ENCODE measurements at places on chromosomes 12 and 14.

DNA sequence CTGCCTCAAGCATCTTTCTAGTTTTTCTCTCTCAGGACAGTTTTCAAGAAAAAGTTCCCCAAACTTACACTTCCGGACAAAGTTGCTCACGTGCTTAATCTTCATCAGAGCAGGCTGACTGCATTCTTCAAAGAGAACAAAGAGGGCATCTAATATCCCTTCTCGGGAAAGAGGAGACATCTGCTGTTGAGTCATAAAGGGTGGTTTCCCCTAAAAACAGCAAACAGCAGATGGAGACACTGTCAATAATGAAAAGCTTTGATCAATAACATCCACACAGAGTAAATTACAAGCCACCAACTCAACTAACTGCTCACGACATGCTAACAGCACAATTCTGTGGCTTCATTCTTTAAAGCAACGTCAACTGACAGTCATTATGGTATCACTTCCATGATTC is 8.1 kb downstream of the CIT start:
- DNase-seq, result no peak

GRCh38 chr12:8779862-8780261 is 42.6 kb upstream of the A2ML1 start:
- DNase-seq, result no peak

DNA sequence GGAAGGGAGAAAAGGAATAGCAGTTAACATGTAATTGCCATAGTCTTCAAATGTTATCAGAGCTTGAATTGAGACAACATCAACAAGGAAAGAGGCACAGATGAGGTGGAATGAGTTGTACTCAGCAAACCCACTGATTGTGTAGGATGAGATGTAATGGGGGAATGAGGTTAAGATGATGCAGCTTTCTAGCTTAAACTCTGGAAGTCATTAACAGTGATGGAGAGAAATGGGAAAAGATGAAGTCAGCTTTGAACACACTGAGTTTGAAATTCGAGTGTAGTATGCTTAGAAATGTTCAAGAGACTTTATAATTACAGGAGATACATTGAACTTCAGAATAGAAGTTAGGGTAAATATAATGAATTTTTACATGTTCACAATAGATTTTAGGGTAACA is 106.9 kb downstream of the PRKD1 start:
- no peak for DNase-seq

GRCh38 chr12:47964106-47964728 is 821 bp downstream of the TMEM106C start:
- no peak for DNase-seq

- no peak for DNase-seq
These were observed 65.9 kb downstream of the PTPRQ start for GRCh38 chr12:80509781-80510556.

GRCh38 chr14:64645220-64645892 is 58.9 kb upstream of the PLEKHG3 start:
- no peak for DNase-seq

DNA sequence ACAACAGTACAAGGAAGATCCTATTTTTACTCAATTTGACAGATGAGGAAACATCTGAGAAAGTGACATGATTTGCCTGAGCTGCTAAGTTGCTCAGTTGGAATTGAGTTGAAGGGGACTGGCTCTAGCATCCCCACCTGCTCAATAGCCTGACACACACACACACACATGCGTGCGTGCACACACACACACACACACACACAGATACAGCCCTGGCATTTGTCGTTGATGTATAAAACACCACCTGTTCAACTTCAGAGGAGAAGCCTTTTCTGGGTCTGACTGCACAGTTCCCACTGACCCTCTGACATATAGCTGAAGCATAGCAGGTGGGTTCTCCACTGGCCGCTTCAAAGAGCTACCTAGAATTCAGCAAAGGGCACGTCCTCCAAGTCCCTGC is 1045.9 kb downstream of the VRK1 start:
- no peak for DNase-seq

- DNase-seq, result no peak
These were observed 100.4 kb upstream of the PLXNC1 start for GRCh38 chr12:94047781-94048567.

DNA sequence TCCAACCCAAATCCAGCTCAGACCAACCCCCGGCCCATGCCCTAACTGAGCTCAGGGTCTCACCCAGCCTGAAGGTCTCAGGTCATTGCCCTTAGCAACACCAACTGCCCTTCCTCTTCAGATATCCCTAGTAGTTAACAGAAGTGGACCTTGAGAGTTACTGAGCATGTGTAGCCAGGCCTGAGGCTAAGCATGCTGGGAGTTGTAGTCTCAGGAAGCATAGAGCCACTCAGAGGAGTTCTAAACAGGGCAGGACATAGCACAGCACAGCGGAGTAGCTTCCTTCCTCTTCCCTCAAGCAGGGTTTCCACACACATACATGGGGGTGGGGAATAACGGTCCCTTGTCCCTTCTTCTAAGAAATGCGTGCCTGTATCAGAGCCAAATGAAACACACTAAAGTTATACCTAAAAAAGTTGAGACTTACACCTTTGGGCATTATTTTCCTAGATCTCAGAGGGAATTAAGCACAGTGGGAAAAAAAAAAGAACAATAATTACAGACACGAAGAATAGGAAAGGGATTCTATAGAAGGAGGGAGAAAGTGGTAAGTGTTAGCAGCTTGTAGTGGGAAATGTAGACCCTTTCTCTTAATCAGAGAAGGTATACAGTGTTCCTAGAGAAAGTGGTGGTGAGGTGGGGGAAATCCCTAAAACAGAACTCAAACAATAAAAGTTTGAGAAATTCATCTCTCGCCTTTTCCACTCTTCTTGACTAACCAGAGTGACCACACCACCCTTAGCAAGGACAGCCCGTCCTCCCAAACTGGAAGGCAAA is 4.4 kb downstream of the KMT2D start:
- DNase-seq, result peak; percentile 93

DNA sequence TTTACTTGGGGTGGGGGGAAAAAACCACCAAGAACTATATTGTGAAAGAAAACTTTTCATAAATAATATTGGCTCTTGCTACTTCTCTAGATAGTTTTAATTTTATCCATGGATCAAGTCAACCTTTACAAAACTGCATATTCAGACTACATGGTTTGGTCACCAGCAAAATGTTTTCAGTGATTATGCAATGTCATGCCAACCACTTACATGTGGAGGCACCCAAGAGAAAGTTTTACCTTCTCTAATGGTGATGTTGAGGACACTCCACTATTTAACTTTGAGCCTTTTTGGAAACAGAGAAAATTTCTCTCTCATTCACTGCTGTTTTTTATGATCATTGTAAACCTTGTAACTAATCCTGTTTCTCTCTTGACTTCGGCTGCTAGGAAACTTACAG is 21.6 kb downstream of the PLCZ1 start:
- no peak for DNase-seq

DNA sequence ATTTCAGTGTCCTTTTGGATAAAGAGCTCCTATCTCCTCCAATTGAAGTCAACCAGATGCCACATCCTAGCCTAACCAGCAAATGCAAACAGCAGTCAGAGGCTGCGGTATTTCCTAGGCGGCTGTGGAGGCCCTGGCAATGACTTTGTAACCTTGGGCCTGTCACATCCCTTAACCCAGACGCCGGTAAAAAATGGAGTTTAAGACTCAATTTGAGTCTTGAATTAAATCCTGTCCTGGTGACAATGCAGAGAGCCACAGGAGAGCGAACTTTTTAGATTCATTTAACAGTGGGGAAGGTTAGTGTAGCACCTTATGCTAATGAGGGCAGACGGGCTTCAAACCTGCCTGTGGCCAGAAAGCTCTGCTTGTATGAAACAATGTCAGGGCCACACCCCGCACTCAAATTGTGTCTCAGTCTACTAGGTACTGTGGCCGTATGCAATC is 1.3 kb downstream of the C12orf75 start:
- DNase-seq, result no peak

DNA sequence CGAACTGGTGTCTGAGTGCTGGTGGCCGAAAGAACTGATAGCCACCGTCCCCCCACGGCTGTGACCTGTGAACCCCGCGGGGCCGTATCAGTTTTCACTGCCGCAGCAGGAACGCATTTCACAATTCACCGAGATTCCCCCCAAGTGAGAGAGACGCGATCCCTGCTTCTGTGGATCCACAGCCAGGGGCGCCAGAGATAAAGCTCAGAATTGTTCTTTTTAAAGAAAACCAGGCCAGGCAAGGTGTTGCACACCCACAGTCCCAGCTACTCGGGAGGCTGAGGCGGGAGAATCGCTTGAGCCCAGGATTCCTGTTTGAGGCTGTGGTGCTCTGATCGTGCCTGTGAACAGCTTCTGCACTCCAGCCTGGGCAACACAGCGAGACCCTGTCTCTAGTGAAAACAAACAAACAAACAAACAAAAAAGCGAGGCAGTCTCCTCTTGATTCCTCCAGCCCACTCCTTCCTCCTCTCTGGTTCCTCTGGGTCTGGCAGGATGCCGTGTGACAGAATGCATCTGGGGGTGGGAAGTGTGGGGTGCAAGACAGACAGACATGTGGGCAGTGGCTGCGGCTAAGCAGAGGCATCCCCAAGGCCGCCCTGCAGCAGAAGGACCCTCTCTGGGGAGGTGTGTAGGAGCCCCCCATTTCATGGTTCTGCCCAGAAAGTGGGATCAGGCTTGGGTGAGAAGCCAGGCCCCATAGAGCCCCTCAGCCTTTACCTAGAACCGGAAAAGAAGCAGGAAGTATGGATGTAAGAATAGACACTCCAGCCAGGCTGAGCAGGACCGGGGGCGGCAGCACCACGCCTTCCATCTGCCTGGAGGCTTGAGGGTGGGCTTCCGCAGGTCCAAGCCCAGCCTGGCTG is 39.2 kb upstream of the PPP1R13B start:
- DNase-seq, result no peak

DNA sequence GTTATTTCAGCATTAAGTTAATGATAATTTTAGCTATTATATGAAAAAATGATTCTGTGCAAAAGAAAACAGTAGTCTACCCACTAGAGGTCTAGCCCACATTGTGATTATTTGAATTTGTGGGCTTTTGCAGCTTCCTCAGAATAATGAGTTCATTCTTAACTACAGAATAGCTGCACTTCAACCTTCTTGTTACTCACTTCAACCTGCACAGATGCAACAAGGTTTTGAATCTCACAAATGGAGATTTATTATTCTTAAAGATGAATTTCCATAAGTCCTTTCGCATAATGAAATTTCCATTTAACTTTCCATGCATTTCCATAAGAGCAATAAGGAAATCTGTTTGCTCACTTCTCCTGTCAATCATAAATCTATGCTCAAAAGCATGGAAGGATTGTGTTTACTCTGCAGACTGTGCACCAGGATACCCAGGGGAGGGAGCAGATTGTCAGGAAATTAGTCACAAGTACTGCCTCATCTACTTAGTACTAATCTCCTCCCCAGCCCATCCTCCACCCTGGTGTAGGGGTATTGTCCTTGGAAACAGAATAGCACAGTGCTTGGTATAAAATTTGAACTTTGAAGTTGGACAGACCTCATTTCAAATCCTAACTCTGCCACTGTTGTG is 24.1 kb downstream of the PTGER2 start:
- DNase-seq, result no peak

DNA sequence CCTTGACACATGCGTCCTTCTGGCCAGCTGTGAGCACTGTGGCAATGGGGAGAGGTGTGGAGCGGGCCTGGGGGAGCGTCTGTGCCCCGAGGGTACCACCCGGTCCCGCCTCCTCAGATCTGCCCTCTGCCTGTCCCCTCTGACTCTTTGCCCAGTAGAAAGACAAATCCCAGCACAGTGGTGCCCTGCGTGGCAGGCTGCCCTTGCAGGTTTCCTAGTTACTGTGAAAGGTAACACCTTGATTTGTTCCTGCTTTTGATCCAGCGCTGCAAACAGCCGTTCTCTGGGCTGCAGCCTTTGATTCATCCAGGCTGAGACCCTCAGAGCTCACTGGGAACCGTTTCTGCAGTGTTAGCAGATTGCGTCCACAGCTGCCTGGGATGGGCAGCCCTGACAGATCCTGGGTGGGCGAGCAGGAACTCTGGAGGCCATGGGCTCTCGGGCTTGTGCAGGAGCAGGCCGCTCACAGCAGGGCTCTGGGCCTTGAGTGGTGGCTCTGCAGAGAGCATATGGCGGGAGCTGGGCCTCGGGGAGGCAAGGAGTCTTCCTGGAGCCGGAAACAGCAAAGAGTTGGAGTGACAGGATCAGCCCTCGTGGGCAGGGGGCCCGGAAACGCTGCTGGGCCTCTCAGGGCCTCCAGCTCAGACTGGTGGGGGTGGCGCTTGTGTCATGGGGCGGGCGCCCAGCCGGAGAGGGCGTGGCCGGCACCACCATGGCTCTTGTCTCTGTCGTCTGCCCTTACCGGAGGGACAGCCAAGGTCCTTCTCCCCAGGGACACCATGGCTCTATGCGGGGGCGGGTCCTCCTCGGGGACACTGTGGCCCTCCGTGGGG is 16.6 kb downstream of the FBRSL1 start:
- DNase-seq, result no peak

DNA sequence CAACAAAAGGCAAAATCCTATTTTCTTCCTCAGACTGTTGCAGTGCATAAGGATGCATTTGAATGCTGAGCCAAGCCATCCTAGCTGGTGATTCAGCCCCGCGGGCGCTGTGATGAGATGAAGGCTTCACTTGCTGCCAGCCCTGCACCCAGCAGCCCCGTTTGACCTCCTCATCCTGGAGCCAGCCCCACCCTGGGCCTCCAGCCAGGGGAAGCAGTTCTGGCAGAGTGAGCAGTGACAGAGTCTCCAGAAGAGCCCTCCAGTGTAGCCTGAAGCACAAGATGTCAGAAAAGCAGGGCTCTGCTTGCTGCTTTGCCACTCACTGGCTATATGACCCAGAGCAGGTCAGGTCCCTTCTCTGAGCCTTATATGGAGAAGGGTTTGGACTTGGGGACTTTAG is 96.2 kb upstream of the HSPB8 start:
- no peak for DNase-seq

DNA sequence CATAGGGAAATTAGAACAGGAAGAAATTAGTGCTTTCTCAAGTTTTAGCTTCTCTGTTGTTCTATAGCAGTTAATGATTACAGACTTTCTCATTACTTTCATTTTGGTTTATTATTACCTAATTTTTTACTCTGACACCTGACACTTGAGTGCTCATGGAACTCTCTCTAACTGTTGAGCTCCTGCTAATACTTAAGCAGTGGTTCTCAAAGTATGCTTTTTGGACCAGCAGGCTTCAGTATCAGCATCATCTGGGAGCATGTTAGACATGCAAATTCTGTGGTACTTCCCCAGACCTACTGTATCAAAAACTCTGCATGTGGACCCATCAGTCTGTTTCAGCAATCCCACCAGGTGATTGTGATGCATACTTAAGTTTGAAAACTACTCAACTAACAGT is 235.3 kb downstream of the CCDC91 start:
- DNase-seq, result no peak

DNA sequence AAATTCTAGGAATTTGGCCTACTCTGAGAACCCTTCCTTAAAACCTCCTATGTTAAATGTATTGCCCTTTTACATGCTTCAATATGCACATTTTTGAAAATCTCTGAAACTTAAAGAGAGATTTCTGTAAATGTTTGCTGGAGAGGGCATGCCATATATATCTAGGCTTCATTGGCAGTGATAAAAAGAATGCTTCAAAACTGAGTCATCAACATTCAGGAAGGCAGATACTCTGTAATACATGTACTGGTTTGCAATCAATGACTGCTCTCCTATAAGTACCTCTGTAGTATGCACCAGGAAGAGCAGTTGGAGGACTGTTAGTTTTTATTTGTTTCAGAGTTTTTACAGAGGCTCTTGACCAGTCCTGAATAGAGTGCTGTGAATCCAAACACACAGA is 739.9 kb downstream of the SLC16A7 start:
- no peak for DNase-seq
